ENCODE measurements at places on chromosomes 16 and 17.
A peak's percentile ranks its signal among the peaks of the same experiment; 100 is the strongest.

DNA sequence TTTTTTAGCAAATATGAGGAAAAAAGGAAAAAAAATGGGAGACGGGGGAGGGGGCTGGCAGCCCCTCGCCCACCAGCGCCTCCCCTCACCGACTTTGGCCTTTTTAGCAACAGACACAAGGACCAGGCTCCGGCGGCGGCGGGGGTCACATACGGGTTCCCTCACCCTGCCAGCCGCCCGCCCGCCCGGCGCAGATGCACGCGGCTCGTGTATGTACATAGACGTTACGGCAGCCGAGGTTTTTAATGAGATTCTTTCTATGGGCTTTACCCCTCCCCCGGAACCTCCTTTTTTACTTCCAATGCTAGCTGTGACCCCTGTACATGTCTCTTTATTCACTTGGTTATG is 1.2 kb upstream of the TMEM88 start:
- DNase-seq: no peak

- DNase-seq: peak; percentile 62
Observed at GRCh38 chr16:31476303-31477219, 4.6 kb downstream of the TGFB1I1 start.

DNA sequence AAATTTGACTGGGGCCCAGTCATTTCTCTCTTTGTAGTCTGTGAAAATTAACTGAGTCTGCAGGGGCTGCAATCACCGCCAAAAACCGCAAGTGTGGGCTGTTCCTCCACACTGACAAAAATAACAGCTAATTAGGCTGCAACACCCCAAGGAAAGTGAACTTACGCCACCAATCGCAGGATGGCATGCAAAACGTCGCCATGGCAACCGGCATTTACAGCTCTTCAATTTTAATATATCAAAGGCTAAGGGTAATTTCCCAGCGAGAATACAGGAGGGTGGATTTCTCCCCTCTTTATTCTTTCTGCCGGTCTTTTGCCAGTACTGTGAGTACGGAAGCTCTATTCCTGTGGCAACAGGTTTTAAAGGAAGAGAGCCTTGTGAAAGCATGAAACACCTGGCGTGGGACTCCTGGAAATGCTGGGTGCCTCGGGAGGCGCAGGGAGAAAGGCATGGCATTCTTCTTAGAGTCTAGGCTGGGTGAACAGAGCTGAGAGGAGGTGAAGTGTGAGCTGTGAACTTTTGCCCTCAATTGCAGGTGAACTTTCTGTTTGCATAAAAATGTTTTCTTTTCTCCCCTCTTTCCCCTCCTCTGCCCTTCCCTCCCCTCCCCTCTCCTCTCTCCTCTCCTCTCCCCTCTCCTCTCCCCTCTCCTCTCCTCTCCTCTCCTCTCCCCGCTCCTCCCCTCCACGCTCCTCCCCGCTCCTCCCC is 399.7 kb downstream of the XYLT1 start:
- DNase-seq: peak; percentile 62

GRCh38 chr16:30346286-30346685 is 8.8 kb downstream of the CD2BP2 start:
- DNase-seq: no peak
